Activated T-helper 9 cell treated with anti-CD3 and anti-CD28 coated beads, Interleukin-2, amount 50 U/mL, for 16 hours (primary cell): ENCODE measurements at places on chromosomes 1 and 21.

DNA sequence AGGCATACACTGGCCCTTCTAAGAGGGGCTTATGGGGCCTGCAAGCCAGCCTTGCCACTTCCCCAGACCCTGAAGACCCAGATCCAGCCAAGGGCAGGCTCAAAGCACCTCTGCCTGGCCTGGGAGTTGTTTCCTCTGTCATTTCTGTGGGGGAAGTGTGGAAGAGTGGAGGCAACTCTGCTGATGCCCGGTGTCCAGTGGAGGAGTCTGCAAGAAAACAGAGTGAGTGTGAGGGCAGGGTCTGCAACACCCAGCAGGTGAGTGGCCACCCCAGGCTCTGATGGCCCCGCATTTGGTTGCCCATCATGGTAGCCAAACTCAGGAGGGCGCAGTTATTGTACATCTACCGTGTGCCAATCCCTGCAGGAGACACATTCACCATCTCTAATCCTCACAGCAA lies 8.4 kb downstream of the CLEC20A start:
- DNase-seq = no peak

DNA sequence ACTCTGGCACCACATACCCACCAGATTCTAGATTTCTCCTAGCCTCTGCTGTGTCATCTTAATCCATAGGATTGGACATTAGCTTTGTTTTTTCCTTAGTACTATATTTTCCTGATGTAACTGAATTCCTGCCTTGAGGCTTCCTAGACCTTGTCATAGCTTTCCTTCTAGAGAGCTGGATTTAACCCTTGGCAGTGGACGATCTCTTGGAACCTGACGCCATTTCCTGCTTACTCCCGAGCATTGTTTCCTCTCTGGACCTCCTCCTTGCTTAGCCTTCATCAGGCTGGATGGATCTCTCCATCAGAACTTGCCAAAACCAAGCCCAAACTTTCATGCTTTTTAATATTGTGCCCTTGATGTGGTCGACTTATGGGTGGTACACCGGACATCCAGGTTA lies 1.5 kb downstream of the APOBEC4 start:
- no peak for DNase-seq

DNA sequence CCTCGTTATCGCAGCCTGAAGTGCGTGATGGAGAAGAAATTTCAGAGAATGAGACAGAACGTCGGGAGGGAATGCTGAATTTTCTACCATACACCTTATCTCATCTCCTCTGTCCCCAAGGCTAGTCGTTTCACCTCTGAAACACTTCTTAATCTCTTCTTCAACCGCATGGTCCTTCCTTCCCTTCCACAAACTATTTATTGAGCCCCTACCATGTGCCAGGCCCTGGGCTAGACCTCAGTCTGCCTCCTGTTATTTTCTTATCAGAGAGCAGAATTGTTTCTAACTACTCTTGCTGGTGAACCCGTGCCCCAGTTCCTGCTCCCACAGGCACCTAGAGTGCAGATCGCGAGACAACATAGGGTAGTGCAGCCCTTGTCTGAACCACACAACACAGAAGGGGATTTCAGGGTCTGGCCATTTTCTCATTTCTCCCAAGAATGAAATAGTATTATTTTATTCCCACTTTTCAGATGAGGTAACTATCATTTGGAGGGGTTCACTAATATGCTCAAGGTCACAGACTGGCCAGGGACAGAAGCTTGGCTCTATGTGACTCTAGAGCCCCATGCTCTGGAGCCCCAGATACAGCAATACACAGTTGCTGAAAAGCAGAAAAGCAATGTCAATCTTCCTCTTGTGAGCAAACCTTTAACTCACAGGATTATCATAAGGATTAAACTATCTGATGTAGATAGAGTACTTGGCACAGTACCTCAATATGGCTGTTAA lies 598 bp upstream of the ADIPOR1 start:
- no peak for DNase-seq

- DNase-seq = no peak
Observed at GRCh38 chr1:33275706-33276572, 19.6 kb downstream of the ZNF362 start.

DNA sequence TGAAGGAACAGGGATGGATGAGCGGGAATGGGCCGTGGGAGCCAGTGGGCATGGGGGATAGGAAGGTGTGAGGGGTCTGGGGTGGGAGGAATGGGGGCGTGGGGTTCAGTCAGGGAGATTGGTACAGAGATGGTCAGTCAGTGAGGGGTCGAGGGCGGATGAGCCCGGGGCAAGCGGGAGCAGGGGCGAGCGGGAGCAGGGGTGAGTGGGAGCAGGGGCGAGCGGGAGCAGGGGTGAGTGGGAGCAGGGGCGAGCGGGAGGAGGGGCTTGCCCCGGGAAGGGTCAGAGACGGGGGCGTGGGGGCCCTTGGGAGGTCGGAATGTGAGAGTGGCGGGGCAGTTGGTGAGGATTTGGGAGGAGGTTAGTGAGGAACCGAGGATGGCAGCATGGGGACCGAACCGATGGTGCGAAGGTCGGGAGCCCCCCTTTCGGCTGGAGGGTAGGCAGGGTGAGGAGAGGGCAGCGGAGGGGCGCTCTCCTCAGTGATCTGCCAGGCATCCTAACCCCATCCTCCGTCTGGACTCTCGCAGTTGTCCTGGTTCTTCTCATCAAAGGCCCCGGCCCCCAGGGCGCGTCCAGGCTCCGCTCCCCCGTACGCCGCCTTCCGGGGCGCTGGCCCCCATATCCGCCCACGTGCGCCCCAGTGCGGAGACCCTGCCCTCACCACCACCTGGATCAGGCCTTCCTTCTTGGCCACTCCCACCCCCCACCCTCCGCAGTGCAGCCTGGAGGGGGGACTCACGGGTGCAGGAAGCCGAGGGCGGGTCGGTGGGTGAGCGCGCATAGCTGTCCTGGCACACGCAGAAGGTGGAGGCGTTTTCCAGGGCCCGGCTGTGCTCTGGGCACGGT lies 11.2 kb downstream of the EPHA10 start:
- no peak for DNase-seq

DNA sequence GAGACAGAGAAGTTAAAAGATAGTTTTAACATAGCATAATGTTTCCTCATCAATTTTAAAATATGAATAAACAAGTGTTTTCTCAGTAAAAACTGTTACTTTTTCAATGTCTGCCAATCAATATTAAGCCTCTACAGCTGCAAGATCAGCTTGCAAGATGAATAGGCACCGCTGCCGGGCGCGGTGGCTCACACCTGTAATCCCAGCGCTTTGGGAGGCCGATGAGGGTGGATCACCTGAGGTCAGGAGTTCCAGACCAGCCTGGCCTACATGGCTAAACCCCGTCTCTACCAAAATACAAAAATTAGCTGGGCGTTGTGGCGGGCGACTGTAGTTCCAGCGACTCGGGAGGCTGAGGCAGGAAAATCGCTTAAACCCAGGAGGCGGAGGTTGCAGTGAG lies 54.8 kb upstream of the SH3GLB1 start:
- DNase-seq = no peak

DNA sequence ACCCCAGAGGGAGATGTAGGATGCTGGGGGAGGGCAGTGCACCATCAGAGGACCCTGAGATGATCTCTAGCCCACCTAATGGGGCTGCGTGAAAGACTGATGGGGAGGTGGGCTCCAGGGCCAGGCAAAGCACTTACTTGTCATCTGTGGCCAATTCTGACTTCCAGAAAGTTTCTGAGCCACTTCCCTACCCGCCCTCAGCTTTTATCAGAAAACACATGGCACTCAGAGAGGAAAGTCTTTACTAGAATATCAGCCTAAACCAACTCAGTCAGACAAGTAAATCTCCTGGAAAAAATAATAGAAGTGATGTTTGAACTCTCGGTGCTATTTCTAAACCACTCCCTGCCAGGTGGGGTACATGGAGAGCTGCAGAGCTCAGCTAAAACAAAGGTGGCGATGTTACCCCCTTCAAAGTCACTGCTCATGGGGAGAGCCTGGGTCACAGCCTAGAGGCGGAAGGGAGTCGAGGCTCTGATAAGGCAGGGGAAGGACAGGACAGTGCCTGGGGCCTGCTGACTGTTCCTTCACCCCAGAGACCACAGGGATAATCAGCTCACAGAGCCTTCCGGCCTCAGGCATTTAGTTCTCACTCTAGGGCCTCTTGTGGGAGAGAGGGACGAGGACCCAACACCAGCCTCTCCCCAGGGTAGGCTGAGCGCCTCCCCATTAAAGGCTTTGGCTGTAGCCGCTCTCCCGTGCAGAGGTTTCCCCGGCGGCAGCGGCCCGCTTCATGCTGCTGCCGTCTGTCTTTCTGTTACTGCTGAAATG lies 14.2 kb downstream of the SMIM12 start:
- no peak for DNase-seq

DNA sequence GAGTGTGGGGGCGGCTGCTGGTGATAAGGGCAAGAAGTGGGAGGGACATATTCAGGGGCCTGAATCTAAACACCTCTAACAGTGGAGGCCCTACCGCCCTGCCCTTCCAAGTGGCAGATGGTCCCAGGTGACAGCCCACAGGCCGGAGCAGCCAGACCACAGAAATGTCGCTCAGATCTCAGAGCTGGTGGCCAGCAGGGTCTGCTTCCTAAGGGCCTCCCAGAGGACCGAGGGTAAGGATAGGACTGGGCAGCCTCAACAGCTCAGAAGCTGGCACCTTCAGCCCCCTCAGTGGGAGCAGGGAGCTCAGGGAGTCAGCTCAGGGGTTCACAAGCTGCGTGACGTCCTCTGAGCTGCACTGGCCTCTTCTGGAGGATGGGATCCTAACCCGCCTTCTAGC lies 201.8 kb upstream of the ZC3H12A start:
- no peak for DNase-seq

- no peak for DNase-seq
Observed at GRCh38 chr1:181485287-181486097, 2.2 kb downstream of the CACNA1E start.

DNA sequence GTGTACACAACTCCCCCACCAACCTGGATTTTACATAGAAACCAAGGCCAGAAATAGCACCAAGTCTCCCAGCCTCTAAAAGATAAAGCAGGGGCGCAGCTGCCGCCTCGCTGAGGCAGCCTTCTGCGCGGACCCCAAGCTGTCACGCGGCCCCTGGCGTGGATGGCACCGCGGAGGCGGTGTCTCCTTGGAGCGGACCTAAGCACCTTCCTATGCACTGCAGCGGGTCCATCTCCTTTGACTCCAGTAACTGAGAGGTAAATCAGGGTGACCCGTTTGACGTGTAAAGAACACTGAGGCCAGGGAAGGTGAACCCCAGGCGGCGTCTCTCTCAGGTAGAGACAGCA lies 17.0 kb downstream of the ZNF697 start:
- no peak for DNase-seq

DNA sequence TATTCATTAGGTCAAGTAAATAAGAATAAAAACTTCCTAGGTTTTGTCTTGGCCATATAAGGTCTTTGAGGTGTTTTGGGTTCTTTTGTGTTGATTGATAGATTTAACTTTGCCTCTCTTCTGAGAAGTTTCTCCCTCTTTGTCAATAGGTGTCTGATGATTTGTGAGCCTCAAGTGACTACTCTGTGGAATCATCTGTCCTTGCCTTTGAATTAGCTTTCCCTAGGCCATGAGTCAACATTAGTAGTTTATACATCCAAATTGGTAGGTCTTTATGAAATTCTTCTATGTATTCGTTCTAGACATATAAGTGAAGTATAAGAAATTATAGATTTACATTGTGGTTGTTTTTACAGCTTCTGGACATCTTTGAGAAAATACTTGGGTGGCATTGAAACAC lies 864.4 kb downstream of the USP25 start:
- DNase-seq = no peak

DNA sequence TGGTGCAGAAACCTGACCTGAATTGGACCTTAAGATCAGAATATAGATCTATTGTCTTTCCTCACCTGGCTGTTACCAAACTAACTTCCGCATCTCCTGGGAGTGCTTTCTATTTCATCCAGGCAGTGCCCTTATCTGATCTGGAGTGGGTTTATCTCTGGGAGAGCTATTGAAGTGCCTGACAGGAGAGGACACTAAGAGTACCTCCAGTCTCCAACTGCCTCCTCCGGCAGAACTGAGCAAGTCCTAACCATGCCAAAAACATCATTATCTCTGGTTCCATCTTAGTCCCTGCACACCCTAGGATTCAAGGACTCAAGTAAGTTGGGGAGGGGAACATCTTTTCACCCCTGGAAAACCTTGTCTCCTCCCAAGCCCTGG lies 12.4 kb upstream of the KCNJ15 start:
- no peak for DNase-seq

- DNase-seq = no peak
Observed at GRCh38 chr1:227736814-227737432, 1.7 kb downstream of the SNAP47 start.

DNA sequence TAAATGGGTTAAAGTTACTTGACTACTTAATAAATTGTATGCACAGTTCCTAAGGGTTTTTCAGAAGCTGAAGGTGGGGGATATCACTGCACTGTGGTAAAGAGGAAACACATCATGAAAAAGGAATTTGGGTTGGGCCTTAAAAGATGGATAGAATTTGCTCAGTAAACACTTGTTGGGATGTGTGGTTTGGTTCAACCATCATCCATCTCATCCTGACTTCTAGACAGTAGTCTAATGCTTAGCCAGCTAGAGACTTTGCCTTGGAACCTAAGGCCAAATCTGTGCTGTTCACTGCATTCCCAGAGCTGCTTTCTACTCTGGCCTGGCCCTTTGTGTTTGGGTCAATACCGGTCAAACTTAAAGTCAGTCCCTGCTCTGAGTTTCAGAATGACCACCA lies 30.6 kb downstream of the LY9 start:
- DNase-seq = no peak

- no peak for DNase-seq
Observed at GRCh38 chr1:18009055-18009454, 98.5 kb upstream of the IGSF21 start.

DNA sequence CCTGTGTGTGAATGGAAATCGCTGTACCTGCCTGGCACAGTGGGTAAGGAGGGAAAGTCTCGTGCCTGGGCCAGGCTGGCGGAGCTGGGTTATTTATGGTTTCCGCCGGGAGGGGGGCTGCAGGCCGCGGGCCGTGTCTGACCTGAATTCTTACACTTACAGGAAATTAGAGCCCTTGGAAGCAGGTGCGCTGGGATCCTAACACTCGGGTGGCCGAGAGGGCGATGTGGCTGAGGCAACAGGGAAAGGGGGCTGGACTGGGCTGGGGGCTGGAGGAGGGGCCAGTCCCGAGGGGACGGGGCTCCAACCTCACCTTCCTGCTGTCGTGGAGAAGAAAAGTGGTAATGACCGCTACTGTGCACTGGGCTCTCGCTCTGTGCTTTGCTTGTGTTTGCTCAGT lies 109.4 kb upstream of the WNT4 start:
- DNase-seq = no peak

DNA sequence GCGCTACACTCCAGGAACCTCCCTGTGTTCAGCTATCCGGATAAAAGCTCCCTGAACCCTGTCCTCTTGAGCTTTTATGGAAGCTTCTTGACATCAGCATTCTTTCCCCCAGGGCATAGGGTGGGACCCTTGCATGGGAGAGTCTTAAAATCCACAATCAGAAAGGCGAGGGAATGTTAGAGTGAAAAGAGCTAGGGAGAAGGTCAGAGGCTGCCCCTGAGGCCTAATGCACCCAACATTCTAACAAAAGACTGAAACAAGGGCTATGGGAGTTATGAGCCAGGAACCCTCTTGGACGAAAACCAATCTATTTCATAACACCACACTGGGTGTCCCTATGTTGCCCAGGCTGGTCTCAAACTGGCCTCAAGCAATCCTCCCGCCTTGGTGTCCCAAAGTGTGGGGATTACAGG lies 36.7 kb downstream of the NEK2 start:
- DNase-seq = no peak
